ENCODE measurements at places on chromosomes 1 and 21. TPM values are rescaled to one million over a fixed set of nuclear protein-coding genes. Genes with fewer than 3 reads are reported as not detected.

SYTL1 gene
- total RNA-seq: 0.25 TPM

OR2L2 gene
- total RNA-seq: under 0.01 TPM

FALEC gene
- total RNA-seq: not detected

CPTP gene
- total RNA-seq: 10.6 TPM

MXRA8 gene
- total RNA-seq: 11.3 TPM

ERO1B gene
- total RNA-seq: 12.8 TPM

APCS gene
- not detected for total RNA-seq

ALX3 gene
- not detected for total RNA-seq

CR1L gene
- not detected for total RNA-seq

HTR6 gene
- total RNA-seq: 0.25 TPM

AMY1A gene
- total RNA-seq: not detected

THRAP3 gene
- 69.8 TPM for total RNA-seq

SARS1 gene
- total RNA-seq: 109 TPM

DYNLT5 gene
- 6.4 TPM for total RNA-seq

KLHL12 gene
- total RNA-seq: 32.9 TPM

F3 gene
- 31.2 TPM for total RNA-seq

CZIB gene
- 28.5 TPM for total RNA-seq

TTLL10 gene
- total RNA-seq: not detected

NRDC gene
- total RNA-seq: 69.6 TPM

GRIK3 gene
- total RNA-seq: 34.7 TPM

OR2T2 gene
- total RNA-seq: not detected

LCE1F gene
- not detected for total RNA-seq

KCNAB2 gene
- total RNA-seq: 9.1 TPM

AKR7A3 gene
- total RNA-seq: 1.7 TPM

Data from temporal lobe (tissue), 4 donors.